ENCODE measurements at places on chromosomes 1 and 21.

- no peak for DNase-seq
Measured at GRCh38 chr1:227893949-227894721, 53.6 kb downstream of the WNT9A start.

GRCh38 chr1:21814981-21815582 is 3.0 kb downstream of the LDLRAD2 start:
- no peak for DNase-seq

GRCh38 chr1:51217101-51217500 is 19.0 kb upstream of the RNF11 start:
- DNase-seq, result no peak

DNA sequence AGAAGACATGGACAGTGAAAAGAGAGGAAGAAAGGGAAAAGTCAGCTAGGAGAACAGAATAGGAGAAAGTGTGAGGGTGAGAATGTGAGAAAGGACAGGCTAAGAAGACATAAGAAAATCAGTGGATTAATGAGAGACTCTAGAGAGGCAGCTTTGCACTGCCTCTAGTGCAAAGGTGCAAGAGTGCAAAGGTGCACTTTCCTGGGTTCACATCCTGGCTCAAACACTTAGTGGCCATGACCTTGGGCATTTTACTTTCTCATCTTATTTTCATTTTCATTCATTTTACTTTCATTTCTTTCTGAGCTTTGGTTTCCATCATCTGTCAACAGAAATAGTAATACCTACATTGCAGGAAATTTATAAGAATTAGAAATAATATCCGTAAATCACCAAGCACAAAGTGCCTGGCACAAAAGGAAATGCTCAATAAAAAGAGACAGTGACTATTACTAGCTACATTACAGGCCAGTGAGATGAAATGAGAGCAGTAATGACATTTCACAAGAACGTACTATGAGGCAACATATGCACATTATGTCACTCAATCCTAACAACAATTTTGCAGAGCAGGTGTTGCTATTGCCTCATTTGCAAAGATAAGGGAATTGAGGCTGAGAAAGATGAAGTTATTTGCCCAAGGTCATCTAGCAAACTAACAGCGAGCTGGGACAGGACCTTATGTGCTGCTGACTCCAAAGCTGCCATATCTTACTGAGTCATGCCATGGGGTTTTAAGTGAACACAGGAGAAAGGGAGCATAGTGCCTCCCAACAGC is 107.0 kb upstream of the TLR5 start:
- no peak for DNase-seq

GRCh38 chr1:204323887-204324286 is 35.8 kb downstream of the PLEKHA6 start:
- no peak for DNase-seq

- peak; percentile 61 for DNase-seq
Measured at GRCh38 chr1:168342572-168343280, 62.0 kb downstream of the TBX19 start.

DNA sequence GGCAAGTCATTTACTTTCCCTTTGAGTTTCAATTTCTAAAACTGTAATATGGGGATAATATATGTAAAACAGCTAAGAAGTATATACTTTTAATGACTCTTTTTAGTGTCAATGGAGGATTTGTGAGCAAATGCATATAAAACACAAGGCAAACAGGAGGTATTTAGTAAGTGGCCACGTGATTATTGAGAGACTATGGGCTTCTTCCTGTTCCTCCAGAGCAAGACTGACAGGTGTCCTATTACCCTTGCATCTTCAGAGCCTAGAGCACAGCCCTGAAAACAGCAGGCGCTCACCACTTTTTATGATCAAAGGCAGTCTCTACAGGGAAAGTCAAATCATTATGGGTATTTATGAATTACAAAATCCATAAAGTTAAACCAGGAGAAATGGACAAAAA is 941 bp upstream of the ROR1 start:
- no peak for DNase-seq

DNA sequence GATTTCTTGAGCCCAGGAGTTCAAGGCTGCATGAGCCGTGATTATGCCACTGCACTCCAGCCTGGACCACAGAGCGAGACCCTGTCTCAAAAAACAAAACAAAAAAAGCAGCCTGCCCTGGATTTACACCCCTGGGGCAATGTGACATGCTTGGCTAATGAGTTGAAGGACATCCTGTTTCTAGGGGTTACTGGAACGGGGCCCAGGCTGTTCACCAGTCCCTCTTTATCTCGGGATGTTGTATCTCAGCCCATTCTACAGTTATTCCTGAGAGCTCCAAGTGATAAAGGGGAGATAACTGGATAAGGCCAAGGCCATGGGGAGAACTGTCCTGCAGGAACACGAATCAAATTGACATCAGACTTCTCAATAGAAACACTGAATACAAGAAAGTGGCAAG is 21.7 kb upstream of the S100A2 start:
- DNase-seq, result no peak

- no peak for DNase-seq
Measured at GRCh38 chr21:41247561-41248545, 68.7 kb upstream of the FAM3B start.

- DNase-seq, result no peak
Measured at GRCh38 chr1:93804412-93804811, 74.6 kb downstream of the DNTTIP2 start.

DNA sequence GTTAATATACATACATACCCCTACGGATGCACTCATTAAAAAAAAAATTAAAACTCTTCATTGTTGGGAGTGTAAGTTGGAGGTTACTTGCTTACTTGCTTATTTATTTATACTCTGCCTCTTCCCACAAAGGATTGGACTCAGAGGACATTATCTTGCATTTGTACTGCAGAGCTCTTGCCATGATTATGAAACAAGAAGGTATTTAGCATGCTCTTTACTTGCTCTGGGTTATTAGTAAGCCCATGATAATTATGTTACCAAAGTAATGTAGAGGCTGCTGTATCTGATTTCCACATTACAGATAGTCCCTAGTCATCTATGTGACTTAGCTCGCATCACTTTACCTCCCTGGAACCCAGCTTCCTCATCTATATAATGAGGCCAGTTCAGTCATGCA is 355.1 kb upstream of the PTBP2 start:
- DNase-seq, result no peak

- no peak for DNase-seq
Measured at GRCh38 chr1:193278968-193279367, 92.6 kb upstream of the B3GALT2 start.

DNA sequence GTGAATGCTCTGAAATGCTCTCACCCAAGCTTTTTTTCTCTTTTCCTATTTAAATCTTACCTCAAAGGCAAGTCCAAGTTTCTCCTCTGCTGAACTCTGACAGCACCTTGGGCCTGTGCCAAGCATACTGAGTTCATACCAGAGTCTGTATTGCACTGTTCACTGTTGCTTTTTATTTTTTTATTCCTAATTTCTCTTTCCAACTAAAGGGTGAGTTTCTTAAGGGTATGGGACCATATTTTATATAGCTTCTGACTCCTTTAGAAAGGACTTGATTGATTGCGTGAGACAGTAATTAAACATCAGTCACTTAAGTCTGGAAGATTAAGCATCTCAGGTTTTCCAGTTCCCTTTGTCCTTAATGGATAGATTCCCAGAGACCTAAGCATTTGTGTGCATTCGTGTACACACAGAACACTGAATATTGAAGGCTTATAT is 69.9 kb downstream of the CACHD1 start:
- DNase-seq, result no peak

GRCh38 chr1:169392406-169392805 is 24.4 kb downstream of the BLZF1 start:
- no peak for DNase-seq

GRCh38 chr1:9716404-9717192 is 65.1 kb downstream of the PIK3CD start:
- no peak for DNase-seq

DNA sequence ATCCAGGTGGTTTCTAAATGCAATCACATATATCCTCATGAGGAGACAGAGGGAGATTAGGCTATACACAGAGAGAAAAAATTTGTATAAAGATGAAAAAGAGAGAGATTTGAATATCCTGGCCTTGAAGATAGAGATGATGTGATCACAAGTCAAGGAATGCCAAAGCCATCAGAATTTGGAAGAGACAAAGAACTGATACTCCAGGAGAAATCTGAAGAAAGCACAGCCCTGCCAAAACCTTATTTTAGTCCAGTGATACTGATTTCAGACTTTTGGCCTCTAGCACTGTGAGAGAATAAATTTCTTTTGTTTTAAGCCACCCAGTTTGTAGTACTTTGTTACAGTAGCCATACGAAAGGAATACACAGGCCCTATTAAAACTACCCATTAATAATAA is 33.4 kb downstream of the DOCK7 start:
- DNase-seq, result no peak

DNA sequence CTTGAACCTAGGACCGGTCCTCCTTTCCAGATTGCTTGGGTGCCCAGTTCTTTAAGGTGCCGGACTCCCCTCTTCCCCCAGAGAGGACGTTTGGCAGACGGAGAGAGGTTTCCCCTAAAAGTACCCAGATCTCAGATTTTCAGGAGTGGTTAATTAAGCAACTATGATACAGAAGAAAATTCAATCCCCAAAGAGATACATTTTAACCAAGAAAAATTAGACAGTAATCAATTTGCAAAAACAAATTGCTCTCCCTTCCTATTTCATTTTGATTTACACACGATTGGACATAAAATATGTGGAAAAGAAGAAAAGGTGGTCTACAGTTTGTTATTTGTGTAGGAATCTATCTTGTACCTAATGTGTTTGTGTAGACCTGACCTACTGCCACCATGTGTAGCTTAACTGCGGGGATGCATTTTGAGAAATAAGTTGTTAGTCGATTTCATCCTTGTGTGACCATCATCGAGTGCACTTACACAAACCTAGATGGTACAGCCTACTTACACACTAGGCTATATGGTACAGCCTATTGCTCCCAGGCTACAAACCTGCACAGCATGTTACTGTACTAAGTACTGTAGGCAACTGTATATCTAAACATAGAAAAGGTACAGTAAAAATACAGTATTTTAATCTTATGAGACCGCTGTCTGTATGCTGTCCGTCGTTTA is 755 bp downstream of the RPAP2 start:
- no peak for DNase-seq

- DNase-seq, result no peak
Measured at GRCh38 chr1:185869590-185869989, 135.4 kb downstream of the HMCN1 start.

GRCh38 chr1:226674892-226675714 is 64.0 kb downstream of the ITPKB start:
- DNase-seq, result peak; percentile 71

GRCh38 chr1:169175461-169175860 is 69.0 kb downstream of the ATP1B1 start:
- DNase-seq, result no peak

DNA sequence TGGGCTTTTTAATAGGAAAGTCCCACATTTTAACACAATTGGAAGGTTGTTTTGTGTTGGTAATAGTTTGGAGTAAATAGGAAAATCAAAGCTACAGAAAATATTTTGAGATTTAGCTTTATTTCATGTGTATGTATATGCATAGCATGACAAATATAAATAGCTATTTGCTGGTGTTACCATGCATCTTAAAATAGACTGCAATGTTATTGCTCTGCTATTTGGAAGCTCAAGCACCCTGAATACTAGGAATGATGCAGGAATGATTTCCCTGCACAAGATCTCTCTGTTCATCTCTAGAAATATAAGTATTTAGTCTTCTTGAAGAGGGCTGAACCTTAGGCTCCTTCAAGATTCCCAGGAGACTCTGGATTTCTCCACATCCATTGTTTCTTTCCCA is 268.3 kb upstream of the POGK start:
- no peak for DNase-seq

GRCh38 chr1:23598424-23598823 is 39.1 kb upstream of the ID3 start:
- no peak for DNase-seq

- no peak for DNase-seq
Measured at GRCh38 chr1:177984136-177984525, 14.3 kb upstream of the SEC16B start.

DNA sequence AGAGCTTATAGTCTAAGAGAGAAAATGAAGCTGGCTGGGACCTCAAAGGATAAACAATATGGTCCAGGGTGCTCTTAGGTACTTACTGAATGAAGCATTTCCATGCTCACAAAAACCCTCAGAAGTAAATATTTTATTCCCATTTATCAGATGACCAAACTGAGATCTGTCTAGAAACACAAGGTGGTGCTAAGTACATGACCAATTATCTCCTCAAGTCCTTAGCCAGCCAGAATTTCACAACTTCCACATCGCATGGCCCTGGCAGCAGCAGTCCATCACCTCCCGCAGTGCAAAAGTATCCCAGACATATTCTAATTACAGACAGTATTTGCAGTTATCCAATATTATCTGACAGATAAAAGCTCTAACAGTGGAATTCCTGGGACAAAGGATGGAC is 321.7 kb upstream of the PROX1 start:
- no peak for DNase-seq

GRCh38 chr1:198679535-198680173 is 40.8 kb downstream of the PTPRC start:
- DNase-seq, result no peak
